ENCODE measurements at places on chromosomes 3 and 15.

- DNase-seq = no peak
Observed at GRCh38 chr3:168212664-168213285, 117.1 kb upstream of the GOLIM4 start.

DNA sequence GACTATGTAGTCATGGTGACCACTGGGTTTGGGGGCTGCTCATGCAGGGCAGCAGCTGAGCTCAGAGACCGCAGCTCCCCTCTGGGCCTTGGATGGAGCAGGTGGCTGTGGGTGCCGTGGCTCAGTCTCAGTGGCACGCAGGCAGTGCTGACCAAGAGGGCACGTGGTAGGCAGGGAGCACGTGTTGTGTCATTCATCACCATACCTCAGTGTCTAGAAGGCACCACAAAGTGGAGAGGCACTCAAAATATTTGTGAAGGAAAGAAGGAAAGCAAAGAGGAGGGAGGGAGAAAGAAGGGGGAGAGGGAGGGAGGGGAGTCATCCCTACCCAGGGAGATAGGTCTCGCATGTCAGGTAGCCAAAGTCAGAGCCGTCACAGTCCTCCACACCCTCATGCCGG, 26.1 kb downstream of the EAF1 start:
- no peak for DNase-seq

DNA sequence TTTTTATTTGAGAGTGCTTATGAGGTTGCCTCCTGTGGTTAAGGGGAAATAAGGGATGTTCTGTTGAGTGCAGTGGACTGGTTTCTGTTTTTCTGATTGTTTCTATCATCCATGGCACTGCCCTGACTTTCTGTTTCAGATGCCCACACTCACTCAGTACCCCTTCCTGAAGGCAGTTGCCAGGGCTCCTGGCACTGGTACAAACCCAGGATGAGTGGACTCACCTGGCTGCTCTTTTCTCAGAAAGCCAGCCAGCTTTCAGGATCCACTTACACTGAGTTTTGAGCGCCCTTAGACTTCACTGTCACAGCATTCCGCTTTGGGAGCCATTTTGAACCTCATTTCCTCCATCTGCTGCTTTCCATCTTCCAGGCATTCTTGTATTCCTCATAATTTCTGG, 55.9 kb upstream of the ADAMTSL3 start:
- no peak for DNase-seq

DNA sequence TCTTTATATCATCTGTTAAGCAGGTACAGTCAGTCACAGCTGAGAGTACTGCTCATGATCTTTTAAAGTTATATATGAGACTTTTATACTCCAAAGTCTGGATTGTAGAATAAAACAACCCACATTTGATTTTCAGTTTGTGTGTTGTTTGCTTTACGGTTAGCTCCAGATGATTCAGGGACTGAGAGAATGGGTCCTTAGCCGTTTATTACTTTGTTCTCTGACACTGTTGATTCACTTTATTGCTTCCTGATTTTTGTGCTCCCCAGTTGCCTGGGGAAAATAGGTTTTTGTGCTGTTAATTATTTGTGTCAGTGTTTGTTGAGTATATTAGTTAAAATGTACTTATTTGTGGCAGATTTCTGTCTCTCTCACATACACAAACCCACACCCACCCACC, 8.6 kb upstream of the EBLN2 start:
- DNase-seq = no peak

- DNase-seq = peak; percentile 71
Observed at GRCh38 chr3:160225176-160226025, at the start of gene C3orf80. Gene C3orf80 (plus strand): TSS chr3:160225422. CDS start chr3:160225636, 214 bp downstream.

- no peak for DNase-seq
Observed at GRCh38 chr3:49916686-49917085, 12.9 kb downstream of the MON1A start.

DNA sequence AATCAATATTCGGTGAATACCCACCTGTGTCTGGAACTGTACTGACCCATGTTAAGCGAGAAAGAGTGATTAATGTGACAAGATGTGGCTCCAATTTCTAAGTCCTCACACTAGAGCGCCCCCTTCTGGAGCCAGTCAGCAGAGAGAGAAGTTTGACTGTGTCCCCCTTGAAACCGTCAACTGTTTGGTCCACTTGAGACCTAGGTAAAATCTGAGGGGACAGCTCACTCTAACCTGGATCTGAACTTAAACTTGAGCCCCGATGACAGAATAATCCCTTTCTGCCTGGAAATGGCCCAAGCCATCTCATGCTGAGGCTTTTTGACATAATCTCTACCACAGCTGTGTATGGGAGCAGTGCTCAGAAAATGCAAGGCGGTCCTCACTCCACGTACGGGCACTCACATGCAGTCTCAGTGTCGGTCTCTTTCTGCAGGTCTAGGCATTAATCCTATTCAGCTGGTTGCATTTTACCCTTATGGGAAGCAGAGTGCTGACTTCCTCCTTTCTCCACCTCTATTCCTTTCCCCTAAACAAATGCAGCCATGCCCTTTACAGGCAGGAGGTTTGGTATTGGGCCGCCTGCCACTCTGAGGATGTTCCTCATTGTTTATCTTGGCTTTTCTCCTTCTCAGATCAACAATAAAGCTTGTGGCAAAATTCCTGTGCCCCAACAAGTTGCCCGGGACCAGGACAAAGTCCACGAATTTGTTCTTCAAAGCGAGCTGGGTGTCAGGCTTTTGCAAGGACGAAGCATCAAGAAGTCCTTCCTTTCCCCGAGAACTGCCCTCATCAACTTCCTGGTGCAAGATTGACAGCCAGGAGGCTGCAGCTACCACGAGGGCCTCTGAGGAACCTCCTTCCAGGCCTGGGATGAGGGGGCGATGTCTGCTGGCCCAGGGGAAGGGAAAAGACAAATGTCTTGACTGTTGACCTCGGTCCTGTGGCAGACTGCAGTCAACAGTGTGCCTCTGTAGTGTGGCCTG, 47.5 kb upstream of the LIMD1 start:
- DNase-seq = no peak

GRCh38 chr3:118067439-118067838, 967.2 kb downstream of the IGSF11 start:
- no peak for DNase-seq

All from NCI-H1105 (cell line).